GM23248 (cell line): ENCODE measurements at places on chromosomes 3 and 15. TPM values are rescaled to one million over a fixed set of nuclear protein-coding genes. Genes with fewer than 3 reads are reported as not detected.

DNA sequence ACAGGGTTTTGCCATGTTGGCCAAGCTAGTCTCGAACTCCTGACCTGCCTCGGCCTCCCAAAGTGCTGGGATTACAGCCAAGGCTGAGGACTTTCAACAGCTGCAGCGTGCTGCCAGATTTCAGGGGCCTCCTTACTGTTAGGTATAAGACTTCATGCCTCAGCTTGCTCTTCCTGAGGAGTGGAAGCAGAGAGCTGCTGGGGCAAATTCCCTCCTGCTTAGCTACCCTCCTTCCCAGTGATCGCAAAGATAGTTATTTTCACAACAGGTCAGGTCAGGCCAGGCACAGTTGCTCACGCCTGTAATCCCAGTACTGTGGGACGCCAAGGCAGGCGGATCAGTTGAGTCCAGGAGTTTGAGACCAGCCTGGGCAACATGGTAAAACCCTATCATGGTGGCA lies 2.6 kb upstream of the CPNE9 start:
- no peak for DNase-seq

DNA sequence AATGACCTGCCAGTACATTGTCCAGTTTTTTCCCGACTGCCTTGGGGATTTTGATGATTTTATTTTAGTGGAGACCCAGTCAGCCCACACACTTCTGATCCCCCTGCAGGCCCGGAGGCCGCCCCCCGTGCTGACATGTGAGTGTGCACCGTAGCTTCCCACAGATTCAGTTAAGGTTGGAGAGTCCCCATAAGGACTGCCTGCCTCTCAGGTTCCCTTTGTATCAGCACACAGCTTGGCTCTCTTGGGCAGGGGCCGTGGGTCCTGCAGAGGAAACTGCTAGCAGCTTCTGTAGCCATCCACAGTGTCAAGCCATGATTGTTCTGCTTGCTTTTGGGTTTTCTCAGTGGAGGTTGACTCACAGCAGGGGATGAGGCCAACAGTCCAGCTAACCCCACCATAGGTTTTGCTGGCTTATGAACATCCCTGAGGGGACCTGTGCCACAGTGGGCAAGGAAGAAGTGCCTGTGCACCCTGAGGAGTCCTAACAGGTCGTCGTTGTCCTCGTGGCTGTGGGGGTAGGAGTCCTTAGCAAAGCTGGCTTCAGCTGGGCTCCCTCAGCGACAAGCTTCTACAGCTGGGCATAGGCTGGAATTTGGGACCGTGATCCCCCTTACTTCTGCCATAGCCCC lies 46.4 kb downstream of the DLEC1 start:
- peak; percentile 15 for DNase-seq

Gene LINGO1
- not detected in 2 replicates for polyA plus RNA-seq

DNA sequence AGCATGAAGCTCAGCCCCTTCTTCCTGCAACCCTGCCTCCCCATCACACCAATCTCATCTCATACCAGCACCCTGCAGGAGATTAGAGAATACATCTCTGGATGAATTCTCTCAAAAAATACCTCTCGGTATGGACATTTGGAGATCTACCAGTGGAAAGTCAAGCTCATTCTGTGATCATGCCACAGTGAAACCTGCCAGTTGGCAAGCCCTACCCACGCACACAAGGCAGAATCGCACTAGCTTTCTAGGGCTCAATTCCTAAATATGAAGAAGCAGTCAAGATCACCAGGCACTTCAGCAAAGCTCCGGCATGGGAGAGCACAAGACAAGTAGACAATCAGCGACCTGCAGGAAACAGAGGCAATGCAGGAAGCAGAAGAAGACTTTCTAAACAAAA lies 221.2 kb downstream of the NTRK3 start:
- no peak for DNase-seq

GRCh38 chr3:127304121-127304744 lies 16.4 kb upstream of the PRR20G start:
- DNase-seq = no peak

GRCh38 chr3:59286791-59287531 lies 237.1 kb upstream of the CFAP20DC start:
- peak; percentile 85 for DNase-seq

DNA sequence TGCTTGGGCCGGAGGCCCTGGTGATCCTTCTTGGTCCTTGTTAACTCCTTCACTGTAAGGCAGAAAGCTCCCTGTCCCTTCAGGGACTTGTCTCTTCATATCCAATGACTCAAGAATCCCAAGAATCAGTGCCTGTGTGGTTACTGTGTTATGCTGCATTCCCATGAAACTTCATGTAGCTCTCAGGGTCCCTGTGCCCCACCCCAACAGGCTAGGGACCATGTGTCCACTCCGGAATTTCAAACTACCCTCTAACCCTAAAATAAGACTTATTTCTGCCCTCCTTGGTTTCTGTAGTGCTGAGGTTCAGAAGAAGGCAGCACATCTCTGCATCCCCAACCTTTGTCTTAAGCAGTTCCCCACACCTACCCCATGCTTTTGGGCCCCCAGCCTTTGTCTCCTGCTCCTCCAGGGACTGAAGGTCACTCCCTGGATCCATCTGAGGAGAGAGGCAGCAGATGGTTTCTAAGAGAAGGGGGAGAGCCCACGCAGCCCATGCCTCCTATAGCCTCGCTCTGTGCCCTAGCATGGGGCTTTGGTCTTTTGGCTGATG lies 531 bp upstream of the MAP1A start:
- peak; percentile 72 for DNase-seq

DNA sequence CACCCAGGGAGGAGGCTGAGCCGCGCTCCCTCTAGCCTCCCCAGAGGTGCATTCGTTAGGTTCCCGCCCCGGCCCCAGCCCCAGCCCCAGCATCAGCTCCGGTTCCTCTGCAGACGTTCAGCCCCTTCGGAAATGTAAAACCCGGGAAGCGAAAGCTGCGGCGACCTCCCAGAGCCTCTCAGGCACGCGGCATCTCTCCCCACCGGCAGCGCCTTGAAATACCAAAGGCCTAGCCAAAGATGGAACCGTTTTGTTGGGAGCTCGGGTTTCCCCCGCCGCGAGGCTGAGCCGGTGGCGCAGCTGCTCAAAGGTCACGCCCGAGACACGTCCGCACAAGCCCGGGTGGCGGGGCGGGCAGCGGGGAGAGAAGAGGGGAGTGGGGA lies 77.8 kb upstream of the HES1 start:
- DNase-seq = peak; percentile 66

Gene DUOXA2
- polyA plus RNA-seq = not detected in 2 replicates

- DNase-seq = no peak
Observed at GRCh38 chr3:3080309-3080708, 29.9 kb downstream of the IL5RA start.

GRCh38 chr3:112149136-112149535 lies 16.1 kb upstream of the GCSAM start:
- DNase-seq = no peak

DNA sequence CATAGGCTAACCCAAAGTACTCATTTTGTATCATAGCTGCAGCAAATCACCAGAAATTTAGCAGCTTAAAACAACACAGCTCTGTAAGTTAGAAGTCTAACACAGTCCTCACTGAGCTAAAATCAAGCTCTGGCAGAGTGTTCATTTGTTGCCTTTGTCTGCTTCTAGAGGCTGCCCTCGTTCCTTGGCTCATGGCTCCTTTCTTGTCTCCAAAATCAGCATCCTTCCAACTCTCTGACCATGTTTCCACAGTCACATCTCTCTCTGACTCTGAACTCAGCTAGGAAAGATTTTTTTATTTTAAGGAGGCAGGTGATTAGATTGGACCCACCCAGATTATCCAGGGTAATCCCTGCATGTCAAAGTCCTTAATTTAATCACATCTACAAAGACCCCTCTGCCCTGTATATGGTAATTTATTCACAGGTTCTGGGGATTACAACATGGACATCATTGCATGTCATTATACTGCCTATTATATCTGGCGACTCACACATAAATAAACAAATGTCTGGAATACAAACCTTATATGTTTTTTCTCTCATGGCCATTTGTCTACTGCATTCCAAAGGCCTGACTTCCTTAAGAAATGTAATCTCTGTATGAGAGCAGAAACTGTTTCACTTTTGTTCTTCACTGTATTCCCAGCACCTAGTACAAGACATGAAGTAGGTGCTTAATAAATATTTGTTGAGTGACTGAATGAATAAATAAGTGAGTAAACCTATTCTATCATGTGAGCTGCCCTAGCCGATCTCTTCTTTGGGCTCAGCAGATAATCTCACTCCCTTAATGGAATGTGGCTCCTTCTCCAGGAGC lies 15.1 kb upstream of the UACA start:
- DNase-seq = peak; percentile 84

DNA sequence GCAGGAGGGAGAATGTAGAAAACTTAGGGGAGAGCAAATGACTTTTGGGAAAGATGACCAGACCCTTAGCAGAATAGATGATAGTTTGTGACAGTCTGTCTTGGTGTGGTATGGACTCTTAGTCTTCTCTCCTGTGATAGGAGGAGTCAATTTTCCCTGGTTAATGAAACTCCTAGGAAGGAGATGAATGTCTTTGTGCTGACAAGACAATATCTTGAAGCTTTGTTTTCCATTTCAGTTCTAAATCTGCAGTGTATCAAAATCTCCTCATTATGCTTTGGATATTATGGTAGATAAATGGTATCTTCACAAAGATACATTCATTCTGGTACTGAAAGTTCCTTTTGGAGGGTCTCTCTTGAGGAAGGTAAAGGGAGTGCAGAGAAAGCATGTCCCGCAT lies 77.8 kb upstream of the ZNF717 start:
- no peak for DNase-seq

DNA sequence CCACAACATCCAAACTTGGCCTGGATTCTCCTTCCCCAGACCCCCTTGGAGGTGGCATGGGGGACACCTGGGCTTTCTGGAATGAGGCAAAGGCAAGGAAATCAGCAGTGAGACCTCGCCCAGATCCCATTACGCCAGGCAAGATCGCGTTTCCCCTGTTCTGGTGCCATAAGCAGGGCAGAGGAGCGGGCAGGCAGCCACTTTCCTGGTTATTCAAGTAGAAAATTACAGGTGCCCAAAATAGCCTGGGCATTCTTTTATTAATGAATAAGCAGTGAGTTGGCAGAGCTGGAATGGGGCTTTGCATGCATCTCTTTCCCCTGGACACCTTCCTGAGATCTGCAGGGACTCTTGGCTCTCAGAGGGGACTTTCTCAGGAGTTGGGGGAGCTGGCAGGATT lies 31.5 kb upstream of the FAM107A start:
- no peak for DNase-seq

DNA sequence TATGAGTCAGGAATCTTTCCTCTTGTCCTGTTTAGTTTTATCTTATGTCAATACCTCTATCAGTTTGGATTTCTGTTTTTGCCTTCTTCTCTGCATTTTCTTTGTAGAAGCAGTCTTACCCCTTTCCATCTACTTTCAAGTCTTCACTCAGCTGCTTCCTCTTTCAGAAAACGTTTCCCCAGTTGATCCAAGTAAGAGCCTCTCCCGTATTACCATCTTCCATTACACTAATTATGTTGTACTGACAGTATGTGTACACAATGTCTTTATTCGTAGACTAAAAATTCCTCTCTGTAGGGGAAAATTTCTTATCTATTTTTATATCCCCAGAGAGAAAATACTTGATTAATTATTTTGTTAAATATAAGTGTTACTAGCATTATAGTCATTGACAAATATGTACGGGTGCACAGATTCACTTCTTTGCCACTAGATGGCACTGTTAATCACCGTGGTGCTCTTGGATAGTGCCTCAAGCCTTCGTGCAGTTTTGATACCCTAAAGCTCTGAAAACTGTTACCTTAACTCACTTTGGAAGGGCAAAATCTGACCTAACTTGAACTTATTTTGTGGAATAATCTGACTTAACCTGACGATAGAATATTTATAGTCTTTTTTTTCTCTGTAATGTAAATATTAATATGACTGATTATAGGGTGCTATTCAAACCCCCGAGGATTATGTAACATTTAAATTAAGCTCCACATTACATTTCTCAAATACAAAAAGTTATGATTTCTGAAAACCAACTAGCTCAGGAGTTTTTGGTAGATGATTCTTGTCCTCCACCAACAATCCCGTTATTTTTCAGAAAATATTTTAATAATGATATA lies 74.2 kb upstream of the POU1F1 start:
- peak; percentile 71 for DNase-seq

DNA sequence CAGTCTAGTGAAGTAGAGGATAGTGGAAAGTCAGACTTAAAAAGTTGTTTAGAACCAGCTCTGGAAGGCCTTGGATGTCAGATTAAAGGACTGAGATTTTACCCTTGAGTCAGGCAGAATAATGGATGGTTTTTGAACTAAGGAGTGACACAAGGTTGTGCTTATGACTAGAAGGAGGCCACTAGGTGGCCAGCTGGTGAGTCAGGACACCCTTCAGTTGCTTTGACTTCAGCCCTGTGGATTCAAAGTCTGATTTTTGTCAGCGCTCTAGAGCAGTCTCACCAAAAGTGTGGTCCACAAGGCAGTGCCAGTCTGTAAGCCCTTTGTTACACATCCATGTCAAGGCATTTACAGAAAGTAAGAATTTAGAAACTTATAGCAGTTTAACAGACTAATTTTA lies 3.8 kb upstream of the GABPB1 start:
- peak; percentile 72 for DNase-seq

DNA sequence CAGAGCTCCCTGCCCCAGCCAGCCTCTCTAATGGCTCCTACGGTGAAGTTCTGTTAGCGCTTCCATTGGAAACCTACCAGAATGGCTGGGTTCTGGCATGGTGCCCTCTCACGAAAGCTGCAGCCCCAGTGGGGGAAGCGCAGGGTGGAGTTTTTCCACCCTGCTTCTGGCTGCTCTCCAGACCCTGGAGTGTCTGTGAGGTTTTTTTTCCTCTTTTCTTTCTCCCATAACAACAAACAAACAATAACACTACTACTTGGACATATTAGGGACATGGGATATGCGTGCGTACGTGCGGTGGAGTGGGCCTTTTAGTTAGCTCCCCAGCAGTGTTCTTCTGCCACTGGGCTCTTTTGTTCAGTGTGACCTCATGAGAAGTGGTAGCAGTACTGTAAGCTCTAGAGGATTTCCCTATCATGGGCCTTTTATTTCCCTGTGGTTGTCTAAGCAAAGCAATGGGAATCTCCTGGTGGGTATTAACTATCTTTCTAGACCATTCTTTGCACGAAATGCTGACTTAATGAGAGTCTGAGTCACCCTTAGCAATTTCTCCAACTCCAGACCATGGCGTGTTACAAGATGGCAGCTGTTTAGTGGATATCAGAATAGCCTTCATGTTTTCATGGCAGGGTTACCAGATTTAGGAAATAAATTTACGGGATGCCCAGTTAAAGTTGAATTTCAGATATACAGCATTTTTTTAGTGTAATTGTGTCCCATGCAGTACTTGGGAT lies 161.9 kb downstream of the FNDC3B start:
- peak; percentile 98 for DNase-seq

DNA sequence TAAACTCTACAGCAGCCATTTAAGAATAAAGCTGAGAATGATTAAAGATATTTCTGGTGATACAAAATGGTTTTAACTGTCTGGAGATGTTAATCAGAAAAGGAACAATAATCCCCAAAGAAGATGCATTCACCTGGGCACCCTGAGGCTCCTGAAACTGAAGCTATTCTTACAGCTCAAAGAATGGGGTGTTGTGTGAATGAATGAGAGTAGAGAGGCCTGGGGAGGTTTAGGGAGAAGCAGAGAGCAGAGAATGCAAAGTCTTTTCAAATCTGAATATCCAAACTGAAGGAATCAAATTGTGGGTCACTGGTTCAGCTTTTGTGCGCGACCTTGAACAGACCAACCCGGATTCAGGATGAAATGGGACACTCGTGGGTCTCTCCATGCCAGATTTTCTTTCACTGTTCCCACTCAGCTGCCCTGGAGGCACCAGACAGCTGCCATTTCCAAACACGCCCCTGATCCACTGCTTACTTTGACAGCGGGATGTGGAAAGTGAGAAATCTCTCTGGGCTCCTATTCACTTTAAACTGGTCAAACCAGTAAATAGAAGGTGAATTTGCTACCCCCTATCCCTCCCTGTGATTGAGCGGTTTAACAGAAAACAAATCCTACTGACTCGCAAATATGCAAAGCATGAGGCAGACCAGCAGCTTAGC lies 485.5 kb upstream of the THBS1 start:
- DNase-seq = no peak

Gene CGNL1
- 0.04 and 0.11 TPM in 2 replicates for polyA plus RNA-seq

Gene CHRFAM7A
- polyA plus RNA-seq = not detected in 2 replicates
